Common myeloid progenitor, CD34-positive (primary cell): ENCODE measurements at places on chromosomes 11 and 22.

DNA sequence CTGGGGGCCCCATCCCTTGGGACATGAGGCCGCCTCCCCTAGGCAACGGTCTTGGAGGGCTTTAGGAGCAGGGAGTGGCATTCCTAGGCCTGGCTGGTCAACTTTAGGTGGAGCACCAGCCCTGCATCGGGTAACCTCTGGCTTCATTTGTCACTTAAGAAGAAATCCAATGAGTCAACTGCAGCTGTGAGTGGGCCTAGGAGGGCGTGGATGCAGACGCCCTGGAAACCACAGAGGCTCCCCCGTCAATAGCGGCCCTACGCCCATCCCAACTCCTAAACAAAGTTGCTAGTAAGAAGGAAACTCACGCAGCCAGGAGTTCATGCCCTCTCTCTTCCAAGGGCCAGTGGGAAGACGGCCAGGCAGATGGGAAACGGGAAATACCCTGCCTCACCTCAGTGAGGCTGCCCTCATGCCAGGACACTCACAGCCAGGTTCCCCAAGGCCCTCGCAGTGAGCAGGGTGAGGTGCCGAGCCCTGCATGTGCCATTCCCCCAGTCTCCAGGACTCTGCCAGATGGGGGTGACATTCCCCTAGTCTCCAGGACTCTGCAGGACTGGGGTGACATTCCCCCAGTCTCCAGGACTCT lies 20.8 kb downstream of the BID start:
- no peak for DNase-seq

GRCh38 chr11:123461164-123461563 lies 31.1 kb downstream of the GRAMD1B start:
- no peak for DNase-seq

- peak; percentile 28 for DNase-seq
Observed at GRCh38 chr11:118979434-118979833, 7.9 kb downstream of the FOXR1 start.

DNA sequence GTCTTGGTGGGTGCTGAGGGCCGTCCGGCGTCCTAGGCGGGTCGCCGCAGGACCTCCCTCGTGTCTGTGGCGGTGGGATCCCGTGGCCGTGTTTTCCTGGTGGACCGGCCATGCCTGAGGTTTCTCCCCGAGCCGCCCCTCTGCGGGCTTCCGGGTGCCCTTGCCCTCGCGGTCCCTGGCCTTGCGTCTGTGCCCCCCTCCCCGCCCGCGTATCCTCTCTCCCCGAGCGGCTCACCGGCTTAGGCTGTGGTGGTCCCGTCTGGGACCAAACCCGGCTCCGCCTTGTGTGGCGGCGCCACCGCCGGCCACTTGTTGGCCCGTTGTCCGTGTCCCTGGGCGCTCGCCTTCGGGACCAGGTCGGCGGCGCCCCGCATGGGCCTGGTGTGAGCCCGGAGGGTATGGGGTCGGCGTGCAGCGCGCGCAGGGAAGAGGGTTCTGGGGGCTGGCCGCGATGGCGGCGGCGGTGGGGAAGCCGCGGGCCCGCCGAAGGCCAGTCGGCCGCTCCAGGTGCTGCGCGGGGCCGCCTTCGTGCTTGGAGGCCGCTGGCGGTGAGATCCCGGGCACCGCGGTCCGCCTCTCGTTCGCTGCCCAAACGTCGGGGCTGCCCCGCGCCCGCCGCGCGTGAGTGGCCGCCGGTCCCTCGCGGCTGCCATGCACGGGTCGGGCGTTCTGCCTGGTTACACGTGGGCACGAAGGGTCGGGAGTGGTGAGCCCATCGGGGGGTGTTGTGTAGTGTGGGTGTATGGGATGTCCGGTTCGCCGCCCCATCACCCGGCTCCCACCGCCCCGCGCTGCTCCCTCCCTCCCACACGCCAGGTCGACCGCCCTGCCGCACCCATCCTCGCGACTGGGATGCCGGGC lies 3899.1 kb upstream of the OR11H1 start:
- no peak for DNase-seq

DNA sequence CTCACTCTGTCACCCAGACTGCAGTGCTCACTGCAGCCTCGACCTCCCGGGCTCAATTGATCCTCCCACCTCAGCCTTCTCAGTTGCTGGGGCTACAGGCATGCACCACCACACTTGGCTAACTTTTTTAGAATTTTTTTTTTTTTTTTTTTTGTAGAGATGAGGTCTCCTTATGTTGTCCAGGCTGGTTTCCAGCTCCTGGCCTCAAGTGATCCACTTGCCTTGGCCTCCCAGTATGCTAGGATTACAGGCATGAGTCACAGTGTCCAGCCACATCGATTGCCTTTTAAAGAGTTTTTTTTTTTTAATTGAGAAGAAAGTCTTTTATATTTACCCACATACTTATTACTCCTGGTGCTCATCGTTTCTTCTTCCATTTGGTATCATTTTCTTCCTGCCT lies 30.0 kb downstream of the PARVG start:
- DNase-seq, result no peak

DNA sequence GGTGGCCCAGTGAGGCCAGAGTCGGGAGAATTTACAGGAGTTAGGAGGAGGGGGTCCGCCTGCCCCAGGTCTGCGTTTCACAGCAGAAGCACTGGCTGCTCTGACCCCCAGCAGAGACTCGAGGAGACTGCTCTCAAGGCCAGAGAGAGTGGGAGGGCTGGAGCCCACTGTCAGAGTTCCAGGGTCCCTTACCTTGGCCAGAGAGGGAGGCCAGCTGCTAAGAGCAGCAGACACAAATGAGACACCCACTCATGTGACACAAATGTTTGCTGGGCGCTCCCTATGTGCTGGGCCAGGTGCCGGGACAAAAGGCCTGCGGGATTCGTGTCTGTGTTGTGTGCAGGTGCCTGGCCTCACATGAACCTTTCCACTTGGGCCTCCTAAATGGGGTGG lies 2.8 kb upstream of the TNFRSF13C start:
- no peak for DNase-seq

GRCh38 chr22:37544955-37545702 lies 15.2 kb upstream of the CDC42EP1 start:
- DNase-seq, result peak; percentile 61

DNA sequence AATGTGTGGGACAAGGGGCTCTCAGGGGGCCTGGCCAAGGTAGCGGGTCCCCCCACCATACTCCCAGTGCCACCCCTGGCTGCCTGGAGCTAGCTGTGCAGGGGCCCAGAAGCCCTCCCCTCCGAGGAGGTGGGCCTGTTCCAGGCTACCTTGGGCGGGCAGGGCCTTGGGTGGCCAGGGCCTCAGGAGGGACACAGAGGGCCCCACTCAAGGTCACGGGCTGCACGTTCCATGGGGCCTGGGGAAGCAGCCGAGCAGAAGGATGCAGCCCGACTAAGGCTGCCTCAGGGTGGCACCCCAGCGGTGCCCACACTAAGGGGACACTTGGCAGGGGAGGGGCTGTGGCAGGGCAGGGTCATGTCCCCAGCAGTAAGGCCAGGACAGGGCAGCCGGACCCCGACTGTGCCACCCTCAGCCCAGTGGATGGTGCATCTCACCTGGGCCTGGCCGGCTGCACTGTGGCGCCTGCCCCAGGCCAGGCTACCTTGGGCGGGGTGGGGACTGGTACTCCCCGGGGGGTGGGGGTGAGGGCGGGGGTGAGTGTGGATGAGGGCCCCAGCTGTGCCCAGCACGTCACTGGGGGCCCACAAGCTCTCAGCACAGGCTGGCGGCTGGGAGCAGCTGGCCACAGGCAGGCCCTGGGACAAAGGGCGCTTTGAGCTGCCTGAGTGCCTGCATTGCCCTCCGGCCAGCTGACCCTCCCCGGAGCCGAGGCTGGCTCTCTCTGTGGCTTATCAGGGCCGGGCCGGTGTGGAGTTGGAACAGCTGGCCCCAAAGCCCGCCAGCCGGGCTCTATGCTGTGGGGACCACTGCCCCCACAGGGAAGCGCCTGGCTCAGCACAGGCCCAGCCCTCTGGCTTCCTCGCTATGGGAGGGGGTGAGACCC lies 117.1 kb downstream of the KCNQ1 start:
- DNase-seq, result no peak

- no peak for DNase-seq
Observed at GRCh38 chr22:17920992-17921650, 103.2 kb downstream of the MICAL3 start.

DNA sequence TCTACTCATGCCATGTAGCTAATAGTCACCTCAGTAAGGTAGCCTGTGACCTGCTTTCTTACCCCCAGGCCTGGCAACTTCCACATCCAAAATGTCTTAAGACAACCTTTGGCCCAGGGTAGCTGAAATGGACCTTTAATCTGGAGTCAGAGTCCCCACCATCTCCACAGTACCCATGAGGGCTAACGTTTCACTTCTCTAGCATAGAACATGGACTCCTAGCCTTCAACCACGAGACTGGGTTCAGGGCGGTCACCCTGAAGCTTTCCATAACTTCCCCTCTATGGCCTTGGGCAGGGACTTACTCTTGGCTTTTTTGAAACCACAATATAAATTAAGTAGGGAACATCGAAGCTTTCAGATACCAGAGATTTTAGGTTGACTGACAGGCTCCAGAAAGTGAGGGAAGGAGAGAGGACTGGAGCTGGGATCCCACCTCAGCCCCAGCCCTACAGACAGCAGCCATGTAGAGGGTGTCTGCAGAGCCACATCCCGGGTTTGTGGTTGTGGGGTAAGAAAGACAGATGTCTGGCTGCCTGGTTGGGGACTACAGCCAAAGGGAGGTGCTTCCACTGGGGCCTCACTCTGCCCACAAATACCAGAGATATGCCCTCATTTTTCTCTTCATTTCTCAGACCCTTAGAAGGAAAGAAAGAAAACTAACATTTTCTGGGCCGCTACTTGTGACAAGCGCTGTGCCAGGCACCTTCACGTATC lies 2.6 kb downstream of the TBC1D10A start:
- peak; percentile 74 for DNase-seq

- DNase-seq, result no peak
Observed at GRCh38 chr22:32760815-32761214, 40.7 kb upstream of the TIMP3 start.

GRCh38 chr22:33049119-33049729 lies 9.0 kb downstream of the SYN3 start:
- peak; percentile 91 for DNase-seq

DNA sequence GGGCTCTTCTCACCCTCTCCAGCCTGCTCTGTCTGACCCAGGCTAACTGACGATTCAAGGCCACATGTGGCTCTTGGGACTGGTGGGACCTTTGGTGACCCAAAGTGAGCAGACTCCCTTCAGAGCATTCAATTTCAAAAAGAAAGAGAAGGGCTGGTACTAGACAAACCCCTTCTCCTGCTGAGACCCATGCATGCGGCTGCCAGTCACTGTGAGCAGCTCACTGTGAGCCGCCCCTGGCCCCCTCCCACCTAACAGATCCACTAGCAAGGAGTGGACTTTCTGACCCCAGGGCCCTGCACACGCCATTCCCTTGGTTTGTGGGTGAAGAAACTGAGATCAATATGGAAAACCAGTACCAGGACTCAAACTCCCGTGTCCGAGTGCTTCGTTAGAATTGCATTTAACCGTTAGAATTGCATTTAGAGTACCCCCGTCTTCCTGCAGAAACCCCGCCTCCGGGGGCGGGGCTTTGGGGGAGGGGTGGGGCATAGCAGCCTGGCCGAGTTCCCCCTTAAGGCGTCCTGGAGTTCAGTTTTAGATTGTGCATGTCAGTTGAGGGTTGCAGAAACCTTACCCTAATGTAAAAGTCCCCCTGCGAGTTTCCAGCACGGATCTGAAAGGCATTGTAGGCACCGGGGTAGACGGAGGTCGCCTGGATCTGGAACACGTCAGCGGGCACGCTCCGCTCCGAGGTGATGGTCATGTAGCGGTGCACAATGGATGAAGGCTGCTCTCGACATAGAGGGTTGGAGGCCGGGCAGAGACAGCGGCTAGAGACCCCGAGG lies 5.1 kb downstream of the EFEMP2 start:
- peak; percentile 62 for DNase-seq

DNA sequence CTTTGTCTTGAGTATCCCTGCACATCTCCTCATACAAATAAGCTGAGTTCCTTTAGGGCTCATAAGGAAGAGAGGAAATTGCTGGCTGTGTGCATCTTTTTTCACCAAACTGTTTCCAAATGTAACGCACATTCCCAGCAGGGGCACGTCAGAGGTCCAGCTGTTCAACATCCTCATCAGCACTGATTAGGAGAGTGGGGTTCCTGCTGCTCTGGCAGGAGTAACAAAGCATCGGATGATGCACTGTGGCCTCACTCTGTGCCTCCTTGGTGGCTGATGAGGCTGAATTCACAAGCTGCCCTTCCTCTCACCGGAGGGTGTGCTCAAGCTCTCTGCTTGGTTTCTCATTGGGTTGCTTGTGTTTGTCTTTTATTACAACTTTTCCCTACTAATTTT lies 35.5 kb upstream of the SLC25A1 start:
- DNase-seq, result no peak

- DNase-seq, result no peak
Observed at GRCh38 chr11:83302151-83302550, 16.0 kb upstream of the CCDC90B start.

GRCh38 chr11:115550291-115551059 lies 46.3 kb upstream of the CADM1 start:
- DNase-seq, result no peak
